ENCODE measurements at places on chromosomes 13 and 19.
A peak's percentile ranks its signal among the peaks of the same experiment; 100 is the strongest.

- ATAC-seq = no peak
These were observed 50.8 kb downstream of the USP12 start for GRCh38 chr13:27120811-27121210.

DNA sequence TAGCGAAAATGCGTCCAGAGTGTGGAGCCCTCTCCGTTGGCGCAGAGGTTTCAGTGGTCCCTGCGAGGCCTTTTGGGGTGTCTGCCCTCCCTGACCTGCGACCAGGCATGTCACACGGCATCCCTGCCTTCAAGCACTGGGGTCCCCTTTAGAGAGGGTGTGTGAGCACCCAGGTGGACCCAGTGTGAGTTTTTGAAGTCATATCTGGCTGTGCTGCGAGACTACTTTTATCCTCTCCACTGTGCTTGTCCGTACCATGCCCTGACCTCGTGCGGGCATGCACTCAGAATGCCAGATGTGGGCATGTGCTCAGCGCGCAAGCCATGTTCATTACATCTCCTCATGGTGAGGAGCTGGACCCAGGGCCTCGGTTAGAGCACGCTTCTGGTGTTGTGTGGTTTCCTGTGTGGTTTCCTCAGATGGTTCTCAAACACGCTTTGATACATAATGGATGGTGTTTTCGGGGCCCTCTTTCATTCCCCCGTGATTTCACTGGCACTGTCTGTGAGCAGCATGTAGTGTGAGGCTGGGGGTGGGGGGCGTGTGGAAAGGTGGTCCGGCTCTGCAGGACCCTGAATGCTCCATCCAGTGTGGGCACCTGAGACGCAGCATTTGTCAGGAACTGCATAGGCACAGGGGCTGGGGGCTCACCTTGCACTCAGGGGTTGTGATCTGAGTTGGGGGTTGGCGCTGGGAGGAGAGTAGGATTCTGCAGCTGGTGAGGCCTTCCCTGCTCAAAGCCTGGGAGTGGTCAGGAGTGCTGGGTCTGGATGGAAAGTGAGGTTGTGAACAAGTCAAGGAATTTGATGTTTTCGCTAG is 2.3 kb downstream of the TFDP1 start:
- ATAC-seq = no peak

DNA sequence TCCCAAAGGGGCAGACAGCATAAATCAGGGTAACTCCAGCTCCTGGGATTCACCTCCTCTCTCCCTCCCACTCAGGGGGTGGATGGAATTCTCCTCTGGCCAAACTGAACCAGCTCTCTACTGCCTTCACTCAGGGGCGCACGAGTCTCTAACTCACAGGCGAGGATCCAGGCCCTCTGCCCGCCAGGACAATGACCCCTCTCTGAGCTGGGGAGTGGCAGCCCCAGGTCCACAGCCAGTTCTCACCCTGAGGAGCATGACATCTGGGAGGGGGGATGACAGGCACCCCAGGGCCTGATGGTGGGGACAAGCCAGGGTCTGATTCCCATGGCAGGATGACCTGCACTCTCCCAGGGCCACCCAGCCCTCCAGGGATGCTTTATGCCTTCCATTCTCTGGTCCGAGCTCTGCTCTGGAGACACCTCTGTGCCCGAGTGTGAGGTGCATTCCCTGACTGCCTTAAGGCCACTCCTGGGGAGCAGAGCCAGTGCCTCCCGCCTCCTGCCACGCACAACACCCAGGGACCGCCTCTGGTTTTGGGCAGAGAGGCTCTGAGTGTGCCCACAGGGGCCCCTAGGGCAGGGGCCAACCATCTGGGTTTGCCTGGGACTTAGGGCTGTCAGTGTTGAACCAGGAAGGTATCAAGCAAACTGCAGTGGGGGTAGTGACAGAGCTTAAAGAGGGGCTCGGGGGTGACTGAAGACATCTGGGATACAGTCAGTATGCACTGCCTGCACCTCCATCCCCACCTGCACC is 66.2 kb downstream of the GNG7 start:
- ATAC-seq = peak; percentile 15

GRCh38 chr13:33691980-33692379 is 126.0 kb upstream of the RFC3 start:
- no peak for ATAC-seq

GRCh38 chr13:51942189-51942588 is 69.1 kb downstream of the ATP7B start:
- no peak for ATAC-seq

DNA sequence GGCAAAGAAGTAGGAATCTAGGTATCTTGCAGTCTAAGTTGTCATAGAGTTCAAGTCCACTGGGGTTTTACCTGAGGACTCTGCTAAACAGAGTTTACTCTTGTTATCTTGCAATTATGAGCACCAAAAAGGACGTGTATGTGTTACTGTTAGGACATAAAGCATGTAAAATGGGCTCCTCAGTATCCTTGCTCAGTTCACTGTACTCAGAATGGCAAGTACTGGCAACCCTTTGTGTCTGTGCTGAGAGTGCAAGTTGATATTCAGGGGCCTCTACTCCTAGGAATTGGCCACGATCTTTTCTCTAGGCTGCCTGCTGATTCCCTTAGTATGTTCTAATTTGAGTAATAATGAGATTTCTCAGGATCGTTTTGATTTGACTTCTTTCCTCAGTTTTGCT is 13.3 kb downstream of the TDRD3 start:
- no peak for ATAC-seq

DNA sequence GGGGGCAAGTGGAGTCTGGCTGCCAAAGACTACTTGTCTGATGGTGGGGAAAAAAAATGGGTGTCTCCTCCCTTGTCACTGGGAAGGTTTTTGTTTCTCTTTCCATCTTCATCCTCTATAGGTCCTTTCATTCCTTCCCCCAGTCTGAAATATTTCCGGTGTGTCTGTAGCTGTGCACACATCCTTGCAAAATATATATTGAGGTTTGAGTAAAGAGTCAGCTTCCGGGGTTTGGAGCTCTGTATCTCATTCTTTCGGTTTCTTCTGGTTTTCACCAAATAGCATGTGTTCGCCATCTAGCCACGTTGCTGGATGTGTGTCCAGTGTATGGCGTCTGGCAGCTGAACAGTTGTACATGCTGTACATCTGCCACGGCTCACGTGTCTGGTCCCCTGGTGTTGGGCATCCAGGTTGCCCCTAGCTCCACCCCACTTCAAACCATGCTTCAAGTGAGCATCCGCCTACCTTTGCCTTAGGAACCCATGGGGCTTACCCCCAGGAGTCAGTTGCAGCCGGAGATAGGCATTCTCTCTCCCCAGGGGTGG is 142.2 kb downstream of the SIPA1L3 start:
- ATAC-seq = no peak

GRCh38 chr13:113851826-113852535 is 11.9 kb downstream of the GAS6 start:
- no peak for ATAC-seq

DNA sequence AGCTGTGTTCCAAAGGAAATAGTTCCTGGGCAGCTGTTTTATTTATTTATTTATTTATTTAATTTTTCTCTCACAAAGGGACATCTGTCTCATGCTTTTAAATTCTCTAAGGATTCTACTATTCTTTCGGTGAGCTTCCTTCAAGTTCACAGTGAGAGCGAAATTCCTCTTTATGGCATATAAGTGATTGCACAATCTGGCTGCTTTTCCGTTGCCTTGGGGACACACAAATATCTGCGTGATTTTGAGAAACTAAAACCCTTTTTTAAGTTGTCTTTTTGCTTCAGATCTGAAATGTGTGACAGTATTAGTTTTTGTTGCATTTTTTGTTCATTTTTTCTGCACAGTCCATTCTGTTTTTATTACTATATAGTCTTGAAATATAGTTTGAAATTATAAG is 19.2 kb downstream of the ZNF486 start:
- no peak for ATAC-seq

DNA sequence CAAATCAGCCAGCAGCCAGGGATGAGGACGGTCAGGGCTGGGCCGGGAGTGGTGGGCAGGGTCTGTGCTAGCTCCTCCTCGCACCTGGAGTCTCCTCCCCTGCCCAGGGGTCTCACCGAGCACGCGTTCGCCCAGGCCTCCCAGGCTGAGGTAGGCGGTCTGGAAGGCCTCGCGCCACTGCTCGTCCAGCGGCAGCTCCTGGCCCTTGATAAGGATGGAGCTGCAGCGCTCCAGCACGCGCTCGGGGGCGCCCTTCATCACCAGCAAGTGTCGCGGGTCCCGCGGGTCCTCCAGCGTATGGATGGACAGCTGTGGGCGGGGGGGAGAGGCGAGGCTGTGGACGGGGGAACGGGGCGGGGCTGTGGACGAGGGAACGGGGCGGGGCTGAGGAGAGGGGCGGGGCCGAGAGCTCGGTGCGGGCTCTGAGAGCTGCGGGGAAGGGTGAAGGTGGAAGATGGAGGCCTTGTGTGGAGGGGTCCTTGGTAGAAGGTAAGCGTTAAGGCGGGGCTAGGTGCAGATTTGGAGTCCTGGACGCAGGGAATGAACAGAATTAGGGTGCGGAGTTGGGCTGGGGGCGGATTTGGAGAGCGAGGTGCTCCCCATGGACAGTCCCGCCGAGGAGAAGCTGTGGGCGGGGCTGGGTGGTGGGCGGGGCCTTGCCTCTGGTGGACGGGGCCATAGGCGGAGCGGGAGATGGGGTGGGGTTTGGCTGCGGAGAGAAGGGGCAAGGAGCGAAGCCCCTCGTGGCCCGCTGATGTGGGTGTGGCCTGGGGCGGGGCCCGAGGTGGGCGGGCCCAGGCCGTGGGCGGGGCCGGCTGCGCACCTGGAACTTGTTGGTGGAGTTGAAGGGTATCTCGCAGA is 5.7 kb downstream of the ATP4A start:
- ATAC-seq = peak; percentile 79

GRCh38 chr19:7815325-7815724 is 14.7 kb upstream of the EVI5L start:
- no peak for ATAC-seq

DNA sequence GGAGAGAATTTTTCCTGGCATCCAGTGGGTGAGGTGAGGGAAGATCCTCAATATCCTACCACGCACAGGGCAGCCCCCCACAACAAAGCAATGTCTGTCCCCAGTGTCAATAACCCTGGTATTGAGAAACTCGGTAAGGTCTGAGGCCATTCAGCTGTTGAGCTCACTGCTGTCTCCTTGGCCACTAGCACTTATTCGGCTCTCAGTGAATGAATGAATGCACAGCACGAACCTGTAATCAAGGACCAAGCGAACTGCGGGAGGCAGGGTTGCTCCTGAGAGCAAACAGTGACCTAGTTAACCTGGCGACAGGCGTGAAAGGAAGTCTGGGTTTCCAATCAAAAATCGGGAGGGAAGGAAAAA is 640 bp downstream of the ZSCAN5A start:
- peak; percentile 2 for ATAC-seq

DNA sequence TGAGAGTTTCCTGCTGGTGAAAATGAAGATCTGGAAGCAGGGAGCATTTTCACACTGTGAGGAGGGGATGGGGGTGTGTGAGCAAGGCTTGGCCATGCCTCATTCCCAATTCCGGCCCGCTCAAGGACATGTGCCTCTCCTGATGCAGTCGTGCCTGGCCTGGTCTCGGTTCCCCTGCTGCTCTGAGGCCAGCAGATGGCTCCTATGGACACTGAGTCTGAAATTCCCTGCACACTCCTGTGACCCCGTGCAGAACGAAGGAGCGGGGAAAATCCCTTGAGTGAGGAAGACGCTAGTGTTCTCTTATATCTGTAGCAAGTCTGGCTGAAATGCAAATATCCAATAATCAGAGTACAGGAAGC is 363 bp upstream of the ZNF763 start:
- peak; percentile 78 for ATAC-seq

GRCh38 chr13:41568143-41568971 is 111.0 kb downstream of the RGCC start:
- no peak for ATAC-seq

DNA sequence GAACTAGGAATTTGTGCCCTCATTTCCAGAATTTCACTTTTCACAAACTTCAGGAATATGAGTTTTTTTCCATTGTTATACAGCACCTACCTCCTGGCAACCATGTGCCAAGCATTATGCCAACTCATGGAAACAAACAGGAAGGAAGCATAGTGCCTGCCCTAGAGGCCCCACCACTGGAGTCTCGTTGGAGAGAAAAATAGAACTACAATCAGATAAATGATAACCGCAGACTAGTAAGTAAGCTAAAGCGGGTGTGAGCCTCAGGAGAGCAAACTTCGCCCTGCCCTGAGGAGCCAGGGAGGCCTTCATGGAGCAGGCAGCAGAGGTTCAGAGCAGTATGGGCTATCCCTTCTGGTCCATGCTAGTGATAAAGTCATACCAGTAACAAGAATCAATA is 75.9 kb downstream of the FRY start:
- ATAC-seq = no peak

- no peak for ATAC-seq
These were observed 577.9 kb downstream of the LMO7 start for GRCh38 chr13:76214001-76214400.

GRCh38 chr13:106329941-106330340 is 205.5 kb downstream of the EFNB2 start:
- ATAC-seq = no peak

- ATAC-seq = peak; percentile 73
These were observed 24.2 kb downstream of the TEX29 start for GRCh38 chr13:111344471-111345191.

- ATAC-seq = no peak
These were observed 87.8 kb downstream of the RAP2A start for GRCh38 chr13:97521726-97522125.

- no peak for ATAC-seq
These were observed 5.6 kb upstream of the ERFL start for GRCh38 chr19:41933693-41934426.

- ATAC-seq = no peak
These were observed 26.3 kb downstream of the BCAT2 start for GRCh38 chr19:48784527-48784926.

GRCh38 chr13:29474991-29475390 is 120.5 kb downstream of the SLC7A1 start:
- ATAC-seq = no peak

DNA sequence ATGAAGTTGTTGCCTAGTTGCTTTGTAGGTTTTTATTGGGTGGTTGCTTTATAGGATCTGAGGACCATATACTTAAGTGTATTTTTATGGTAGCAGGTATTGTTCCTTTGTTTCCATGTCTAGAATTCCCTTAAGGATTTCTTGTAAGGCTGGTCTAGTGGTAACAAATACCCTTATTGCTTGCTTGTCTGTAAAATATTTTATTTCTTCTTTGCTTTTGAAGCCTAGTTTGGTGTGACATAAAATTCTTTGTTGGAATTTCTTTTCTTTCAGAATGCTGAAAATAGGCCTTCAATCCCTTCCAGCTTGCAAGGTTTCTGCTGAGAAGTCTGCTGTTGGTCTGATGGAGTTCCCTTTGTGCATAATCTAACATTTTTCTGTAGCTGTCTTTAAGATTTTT is 18.1 kb upstream of the ZSCAN5A start:
- ATAC-seq = no peak

GRCh38 chr19:57338877-57339276 is 12.2 kb upstream of the ZNF304 start:
- ATAC-seq = no peak

- no peak for ATAC-seq
These were observed 1.7 kb downstream of the SLAIN1 start for GRCh38 chr13:77699059-77699680.

DNA sequence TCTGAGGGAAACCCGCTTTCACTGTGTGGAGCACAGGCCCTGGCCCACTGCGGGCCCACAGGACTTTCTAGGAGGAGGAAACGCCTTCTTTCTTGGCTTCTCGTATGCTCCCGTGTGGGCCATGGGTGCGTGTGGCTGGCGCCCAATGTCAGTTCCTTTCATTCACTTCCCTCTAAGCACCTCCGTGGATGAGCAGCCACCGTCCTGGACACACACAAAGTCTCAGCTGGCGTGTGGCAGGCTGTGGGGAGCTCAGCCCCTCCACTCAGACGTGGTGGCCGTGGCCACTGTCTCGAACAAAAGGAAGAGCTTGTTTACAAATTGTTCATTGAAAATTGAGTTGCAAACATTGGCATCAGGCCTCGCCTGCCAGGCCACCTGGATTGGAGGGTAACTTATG is 240.0 kb upstream of the SGCG start:
- ATAC-seq = no peak

- no peak for ATAC-seq
These were observed 44.8 kb downstream of the ING1 start for GRCh38 chr13:110758195-110758805.

Measured in SK-N-SH treated with all-trans-retinoic acid at 6 μM for 48 hours (cell line).